ENCODE measurements at places on chromosomes 16 and 17.

DNA sequence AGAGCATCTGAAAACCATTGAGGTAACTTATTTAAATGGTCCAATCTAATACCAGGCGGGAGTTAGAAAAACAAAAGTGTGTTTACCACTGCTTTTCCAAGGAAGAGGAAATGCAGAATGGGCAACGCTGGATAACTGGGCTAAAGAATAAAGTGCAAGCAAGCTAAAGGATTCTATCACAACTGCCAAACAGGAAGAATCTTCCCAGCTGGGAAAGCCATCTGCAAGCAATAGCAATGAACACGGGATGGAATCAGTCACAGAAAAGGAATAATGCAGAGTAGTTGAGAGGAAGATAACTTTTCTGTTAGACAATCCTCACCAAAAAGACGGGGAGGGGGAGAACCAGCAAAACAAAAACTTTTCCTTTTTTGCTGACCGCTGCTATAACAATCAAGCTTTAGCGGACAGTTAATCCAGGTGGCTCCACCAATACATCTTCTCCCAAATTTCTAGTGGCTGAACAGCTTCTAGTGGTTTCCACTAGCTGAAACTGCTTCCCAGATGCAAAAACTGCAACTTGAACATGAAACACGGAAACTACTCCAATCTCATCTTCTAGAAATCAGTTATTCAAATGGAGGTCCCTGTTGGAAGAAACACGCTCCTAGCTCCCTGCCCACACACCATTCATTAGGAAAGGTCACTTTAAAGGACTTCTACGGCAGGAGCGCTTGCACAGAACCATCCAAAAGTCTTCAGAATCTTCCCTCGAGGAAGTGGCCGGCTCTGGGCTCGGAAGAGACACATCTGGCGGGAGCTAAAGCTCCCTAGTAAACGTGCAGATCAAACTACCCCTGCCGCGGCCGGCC is 929 bp downstream of the TMEM11 start:
- no peak for DNase-seq

GRCh38 chr17:60493847-60494321 is 32.2 kb downstream of the APPBP2 start:
- DNase-seq: no peak

- no peak for DNase-seq
Measured at GRCh38 chr17:45225964-45226530, 4.4 kb downstream of the FMNL1 start.

DNA sequence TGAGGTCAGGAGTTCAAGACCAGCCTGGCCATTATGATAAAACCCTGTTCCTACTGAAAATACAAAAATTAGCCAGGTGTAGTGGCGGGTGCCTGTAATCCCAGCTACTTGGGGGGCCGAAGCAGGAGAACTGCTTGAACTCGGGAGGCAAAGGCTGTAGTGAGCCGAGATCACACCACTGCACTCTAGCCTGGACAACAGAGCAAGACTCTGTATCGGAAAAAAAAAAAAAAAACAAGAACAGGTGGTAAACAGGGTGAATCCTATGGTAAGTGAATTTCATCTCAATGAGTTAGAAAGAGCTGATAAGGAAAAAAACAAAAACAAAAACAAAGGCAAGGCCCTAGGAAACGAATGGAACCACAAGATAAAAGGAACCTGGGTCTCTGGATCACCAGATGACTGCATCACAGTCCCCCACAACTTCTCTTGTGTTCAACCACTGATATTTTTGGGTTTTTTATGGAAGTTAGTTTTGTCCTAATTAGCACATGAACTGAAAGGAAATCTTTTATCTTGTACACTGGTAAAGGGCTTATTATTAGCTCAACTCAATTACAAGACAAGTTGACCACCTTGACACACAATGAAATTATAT is 21.0 kb downstream of the GLG1 start:
- no peak for DNase-seq

DNA sequence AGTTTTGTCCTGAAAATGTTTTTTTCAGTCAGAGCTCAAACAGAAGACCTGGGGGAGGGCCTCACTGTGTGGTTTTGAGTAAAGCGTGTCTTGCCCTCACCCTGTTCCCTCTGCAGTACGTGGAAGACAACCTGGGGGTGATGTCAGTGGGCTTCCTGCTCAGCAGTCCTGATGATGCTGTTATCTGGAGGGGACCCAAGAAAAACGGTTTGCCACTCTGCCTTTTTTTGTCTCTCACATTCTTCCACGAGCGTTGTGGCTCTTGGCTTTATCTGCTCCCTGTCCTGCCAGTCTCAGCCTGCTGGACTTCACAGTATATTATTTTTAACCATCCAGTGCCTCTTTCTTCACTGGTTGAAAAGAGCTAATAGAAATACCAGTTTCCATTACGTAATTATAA is 12.9 kb downstream of the NUBP1 start:
- no peak for DNase-seq

DNA sequence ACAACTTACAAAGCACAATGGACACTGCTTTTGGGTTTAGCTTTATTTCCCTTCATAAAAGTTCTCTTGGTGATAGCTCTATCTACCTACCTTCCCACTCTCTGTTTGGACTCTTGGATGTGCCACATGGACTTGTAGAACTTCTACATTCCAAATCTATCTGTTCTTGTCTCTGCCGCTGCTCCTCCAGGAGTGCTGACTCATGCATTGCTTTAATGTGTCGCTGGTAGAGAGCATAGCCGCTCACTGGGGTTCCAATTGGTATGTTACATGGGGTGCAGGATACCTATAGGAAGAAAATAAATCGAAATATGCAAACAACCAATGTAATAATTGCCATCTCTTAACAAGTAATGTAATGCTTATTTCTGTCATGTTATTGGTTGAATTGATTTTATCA is 92.1 kb downstream of the TTC19 start:
- no peak for DNase-seq

GRCh38 chr16:21598206-21598605 is 1.2 kb upstream of the METTL9 start:
- DNase-seq: no peak

DNA sequence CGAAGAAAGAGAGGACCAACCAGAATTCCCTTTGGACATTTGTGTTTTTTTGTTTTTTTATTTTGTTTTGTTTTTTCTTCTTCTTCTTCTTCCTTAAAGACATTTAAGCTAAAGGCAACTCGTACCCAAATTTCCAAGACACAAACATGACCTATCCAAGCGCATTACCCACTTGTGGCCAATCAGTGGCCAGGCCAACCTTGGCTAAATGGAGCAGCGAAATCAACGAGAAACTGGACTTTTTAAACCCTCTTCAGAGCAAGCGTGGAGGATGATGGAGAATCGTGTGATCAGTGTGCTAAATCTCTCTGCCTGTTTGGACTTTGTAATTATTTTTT is 3.6 kb downstream of the SOX9 start:
- DNase-seq: no peak

DNA sequence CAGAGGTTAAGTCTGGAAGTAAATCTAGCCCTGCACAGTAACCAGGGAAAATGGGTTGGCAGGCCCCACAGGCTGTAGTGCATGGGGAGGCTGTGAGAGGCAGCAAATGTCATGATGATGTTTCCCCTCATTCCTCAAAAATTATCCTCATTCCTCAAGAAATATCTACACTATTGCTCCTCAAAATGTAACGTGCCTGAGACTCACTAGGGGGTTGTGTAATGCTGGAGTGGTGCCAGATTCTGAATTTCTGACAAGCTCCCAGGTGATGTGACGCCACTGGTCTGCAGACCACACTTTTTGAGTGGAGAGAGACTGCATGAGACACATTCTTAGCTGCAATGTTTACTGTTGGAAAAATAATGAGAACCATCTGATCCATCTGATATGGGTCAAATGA is 1.2 kb upstream of the MPP3 start:
- no peak for DNase-seq

DNA sequence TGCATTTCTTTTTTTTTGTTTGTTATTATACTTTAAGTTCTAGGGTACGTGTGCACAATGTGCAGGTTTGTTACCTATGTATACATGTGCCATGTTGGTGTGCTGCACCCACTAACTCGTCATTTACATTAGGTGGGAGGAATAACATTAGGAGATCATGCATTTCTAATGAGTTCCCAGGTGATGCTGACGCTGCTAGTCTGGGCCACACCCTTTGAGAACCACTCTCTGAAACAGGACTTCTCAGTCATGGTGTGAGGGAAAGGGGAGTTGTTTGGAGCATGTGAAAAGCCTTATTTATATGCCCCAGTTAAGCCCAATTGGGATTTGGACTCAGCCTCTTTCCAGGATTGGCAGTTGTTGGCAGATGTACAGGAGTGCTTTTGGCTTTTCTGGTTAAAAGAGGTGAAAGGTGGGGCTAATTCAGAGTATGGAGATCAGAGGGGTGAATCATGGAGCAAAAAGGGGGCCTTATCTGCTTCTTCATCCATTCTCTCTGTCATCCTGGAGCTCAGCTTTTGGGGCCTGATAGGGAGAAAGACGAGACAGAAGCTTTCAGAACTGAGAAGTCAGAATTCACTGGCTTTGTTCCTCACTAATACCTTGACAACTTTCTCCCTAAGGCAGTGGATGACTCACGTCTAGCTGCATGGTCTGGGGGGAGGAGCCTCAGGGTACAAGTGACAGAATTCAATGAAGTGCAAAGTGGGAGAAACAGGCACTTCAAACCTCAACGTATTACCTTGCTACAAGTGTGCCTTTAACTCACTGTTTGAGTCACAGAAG is 180.0 kb upstream of the CACNG3 start:
- DNase-seq: no peak

- no peak for DNase-seq
Measured at GRCh38 chr16:73021866-73022495, 25.9 kb downstream of the ZFHX3 start.

DNA sequence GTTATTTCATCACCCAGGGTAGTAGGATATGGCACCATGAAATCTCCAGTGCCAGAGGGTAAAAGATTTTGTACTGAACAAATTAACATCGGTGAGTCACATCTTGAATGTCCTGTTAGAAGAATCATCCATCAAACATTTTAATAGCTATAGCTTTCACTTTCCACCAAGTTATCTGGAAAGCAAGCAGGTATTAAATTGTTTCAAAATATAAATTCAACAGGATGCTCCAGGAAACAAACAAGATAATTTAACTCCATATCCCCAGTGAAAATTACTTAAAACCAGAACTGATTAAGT is 2.4 kb downstream of the VEZF1 start:
- DNase-seq: no peak

- DNase-seq: no peak
Measured at GRCh38 chr16:57756424-57757325, 21.1 kb downstream of the KATNB1 start.

GRCh38 chr17:75110234-75110937 is 617 bp downstream of the ARMC7 start:
- no peak for DNase-seq

GRCh38 chr16:7334801-7335560 is 2.3 kb downstream of the RBFOX1 start:
- no peak for DNase-seq

GRCh38 chr17:8707332-8708024 is 37.2 kb downstream of the CCDC42 start:
- no peak for DNase-seq

- no peak for DNase-seq
Measured at GRCh38 chr16:52035436-52035835, 511.5 kb downstream of the TOX3 start.

- DNase-seq: no peak
Measured at GRCh38 chr17:46020023-46020761, 21.1 kb downstream of the STH start.

GRCh38 chr16:81275064-81275532 is 36.6 kb downstream of the BCO1 start:
- DNase-seq: no peak

- DNase-seq: no peak
Measured at GRCh38 chr17:30552994-30553566, 75.9 kb downstream of the GOSR1 start.

GRCh38 chr16:56836410-56837230 is 28.4 kb upstream of the SLC12A3 start:
- no peak for DNase-seq

- DNase-seq: no peak
Measured at GRCh38 chr16:83802135-83802534, 5.6 kb upstream of the HSBP1 start.

- DNase-seq: no peak
Measured at GRCh38 chr16:71853413-71853812, 7.6 kb downstream of the ATXN1L start.

DNA sequence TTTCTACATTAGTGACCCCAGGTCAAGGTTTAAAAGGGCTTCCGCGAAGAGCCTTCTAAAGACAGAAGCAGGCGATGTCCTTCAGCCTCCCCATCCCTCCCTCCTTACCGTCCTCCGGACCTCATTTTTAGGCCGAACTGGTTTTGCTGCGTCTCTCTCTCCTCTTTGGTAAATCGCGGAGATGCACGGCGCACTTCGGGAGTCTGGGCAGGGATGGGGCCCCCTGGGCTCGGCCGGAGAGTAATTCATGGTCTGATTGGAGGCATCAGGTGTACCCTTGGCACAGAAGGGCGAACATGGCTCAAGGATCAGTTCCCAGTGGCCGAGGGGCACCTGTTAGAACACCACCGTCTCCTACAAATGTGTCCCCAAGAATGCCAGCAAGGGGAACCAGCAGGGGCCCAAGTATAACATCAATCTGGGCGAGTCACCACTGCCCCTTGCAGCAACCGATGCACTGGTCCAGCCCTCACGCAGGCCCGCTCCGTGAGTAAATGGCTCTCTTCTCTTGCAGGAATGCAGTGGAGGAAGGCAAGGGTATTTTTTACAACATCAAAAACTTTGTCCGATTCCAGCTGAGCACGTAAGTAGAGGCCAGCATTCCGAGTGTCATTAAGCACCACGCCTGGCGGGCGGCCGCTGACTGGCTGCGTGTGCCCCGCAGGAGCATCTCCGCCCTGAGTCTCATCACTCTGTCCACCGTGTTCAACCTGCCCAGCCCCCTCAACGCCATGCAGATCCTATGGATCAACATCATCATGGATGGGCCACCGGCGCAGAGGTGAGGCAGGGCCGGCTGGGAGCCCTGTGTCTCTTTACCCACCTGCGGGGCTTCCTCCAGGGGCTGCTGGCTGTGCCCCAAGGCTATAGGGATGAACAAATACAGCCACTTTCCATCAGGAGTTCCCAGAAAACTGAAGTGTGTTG is 45.6 kb downstream of the MEAK7 start:
- no peak for DNase-seq

- no peak for DNase-seq
Measured at GRCh38 chr17:43753493-43754129, 5.0 kb downstream of the SOST start.

GRCh38 chr17:11944587-11944986 is 52.7 kb downstream of the ZNF18 start:
- no peak for DNase-seq

GRCh38 chr17:45573924-45574770 is 83.6 kb upstream of the PLEKHM1 start:
- DNase-seq: no peak

GRCh38 chr17:35432176-35433074 is at the start of gene SLFN12:
Gene SLFN12 (minus strand): TSS chr17:35432500. CDS start chr17:35423028, 9,472 bp downstream.
- peak; percentile 8 for DNase-seq

DNA sequence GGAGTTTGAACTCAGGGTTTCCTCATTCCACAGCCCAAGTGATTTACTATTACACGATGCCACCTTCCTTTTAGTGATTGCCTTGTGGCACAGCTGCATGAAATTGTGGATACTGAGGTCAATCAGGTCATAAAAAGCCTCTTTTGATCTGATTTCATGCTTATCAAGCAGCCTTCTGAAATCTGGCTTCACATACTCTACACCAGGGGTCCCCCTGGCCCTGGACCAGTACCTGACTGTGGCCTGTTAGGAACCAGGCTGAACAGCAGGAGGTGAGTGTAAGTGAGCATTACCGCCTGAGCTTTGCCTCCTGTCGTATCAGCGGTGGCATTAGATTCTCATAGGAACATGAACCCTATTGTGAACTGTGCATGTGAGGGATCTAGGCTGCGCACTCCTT is 13.8 kb downstream of the SLFN5 start:
- DNase-seq: no peak
